ENCODE measurements at places on chromosomes 11 and 22.

DNA sequence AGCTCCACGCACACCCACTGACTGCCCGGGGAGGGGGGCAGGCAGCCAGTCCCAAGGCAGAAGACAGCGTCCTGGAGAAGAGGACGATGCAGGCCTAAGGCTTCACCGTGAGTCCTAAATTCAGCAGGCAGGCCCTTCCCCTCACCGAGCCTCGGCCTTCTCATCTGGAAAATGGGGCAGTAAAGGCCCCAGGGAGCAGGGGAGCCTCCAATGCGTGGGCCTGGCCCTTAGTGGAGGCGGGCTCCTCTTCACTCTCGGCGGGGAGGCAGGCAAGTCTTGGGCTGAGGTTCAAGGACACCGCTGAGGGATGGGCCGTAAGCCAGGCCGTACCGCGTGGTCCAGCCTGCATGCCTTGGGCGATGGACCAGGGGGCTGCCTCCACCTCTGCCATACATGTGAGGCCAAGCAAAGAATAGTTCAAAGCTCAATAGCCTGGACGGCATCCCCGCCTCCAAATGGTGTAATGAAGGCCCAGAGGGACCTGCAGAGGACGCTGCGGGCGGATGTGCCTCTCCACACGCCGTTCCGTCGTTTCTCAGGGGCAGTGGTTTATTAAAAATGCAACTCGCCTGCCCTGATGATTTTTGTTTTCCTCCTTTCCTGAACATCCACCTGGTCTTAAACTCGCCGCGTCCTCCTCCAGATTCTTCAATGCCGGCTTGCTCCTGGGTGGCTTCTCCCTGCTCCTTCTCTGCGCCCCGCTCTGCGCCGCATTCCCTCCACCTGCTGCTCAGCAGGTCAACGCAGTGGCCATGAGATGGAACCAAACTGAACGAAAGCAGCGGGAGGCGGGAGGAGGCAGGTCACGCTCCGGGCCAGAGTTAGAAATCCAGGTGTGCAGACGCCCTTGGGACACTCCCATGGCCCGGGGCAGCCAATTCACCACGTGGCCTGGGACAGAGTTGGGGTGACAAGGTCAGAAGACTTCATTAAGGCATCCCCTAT, 627.8 kb downstream of the TBC1D22A start:
- no peak for DNase-seq

DNA sequence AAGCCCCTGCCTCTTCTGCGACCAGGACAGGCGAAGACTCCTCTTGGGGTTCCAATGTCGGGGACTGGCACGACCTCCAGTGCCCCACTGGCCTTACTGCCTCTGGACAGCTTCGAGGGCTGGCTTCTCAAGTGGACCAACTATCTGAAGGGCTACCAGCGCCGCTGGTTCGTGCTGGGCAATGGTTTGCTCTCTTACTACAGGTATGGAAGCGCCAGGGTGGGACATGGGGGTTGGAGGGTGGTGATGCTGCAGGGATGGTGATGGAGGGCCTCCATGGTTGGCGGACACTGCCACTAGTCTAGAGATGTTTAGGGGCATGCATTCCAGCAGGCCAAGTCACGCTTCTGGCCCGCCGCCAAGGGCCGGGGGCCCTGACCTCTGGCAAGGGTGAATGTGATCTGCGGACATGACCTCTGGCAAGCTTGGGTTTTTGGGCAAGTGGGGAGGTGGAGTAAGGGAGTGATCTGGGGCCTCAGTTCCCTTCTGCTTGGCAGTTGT, 727 bp downstream of the OSBP2 start:
- no peak for DNase-seq

GRCh38 chr11:13963949-13964770, 1.6 kb downstream of the SPON1 start:
- DNase-seq, result peak; percentile 14

- DNase-seq, result no peak
These were observed 133.8 kb downstream of the BRD1 start for GRCh38 chr22:49693848-49694247.

- DNase-seq, result no peak
These were observed 110.3 kb downstream of the ATXN10 start for GRCh38 chr22:45781966-45782365.

DNA sequence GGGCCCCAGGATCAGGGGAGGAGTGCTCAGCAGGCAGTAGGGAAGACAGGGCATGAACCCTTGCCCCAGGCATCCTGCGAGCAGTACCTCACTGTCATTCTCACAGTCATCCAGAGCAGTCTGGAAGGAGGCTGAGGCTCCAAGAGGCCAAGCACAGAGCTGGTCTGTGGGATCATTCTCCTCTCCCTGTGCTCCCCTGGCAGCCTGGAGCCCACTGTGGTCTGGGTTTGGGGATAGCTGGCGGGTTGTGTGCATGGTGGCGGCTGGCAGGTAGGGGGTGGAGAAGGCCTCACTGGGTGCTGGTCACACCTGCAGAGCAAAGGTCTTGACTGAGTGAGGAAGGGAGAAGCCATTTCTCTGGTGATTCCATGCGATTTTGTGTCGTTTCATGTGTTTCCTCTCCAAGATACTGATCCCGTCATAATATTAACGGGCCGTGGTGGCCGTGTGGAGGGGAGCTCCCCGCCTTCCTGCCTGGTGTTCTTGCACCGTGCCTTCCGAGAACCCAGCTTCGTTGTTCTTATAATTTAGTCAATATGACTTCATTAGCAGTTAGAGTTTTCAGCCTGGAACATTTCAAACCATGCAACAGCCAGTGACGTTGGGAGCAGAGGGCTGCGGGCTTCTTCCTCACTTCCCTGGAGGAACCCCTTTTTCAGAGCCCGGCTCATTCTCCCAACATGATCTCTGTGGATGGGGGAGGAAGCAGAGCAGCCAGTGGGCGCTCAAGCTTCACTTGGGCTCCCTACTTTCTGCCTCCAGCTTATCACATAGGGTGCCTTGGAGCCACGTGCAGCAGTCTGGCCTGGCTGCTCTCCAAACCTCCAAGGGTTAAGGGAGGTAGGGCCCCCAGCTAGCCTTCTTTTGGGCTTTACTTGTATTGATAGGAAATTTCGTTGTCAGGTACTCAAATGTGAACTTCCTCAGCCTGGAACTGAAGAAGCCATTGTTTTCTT, 20.8 kb upstream of the ADORA2A start:
- no peak for DNase-seq

GRCh38 chr11:85685820-85686459, at the start of gene CCDC89:
Gene CCDC89 (minus strand): TSS chr11:85686195. CDS start chr11:85686130, 65 bp downstream.
- DNase-seq, result no peak

DNA sequence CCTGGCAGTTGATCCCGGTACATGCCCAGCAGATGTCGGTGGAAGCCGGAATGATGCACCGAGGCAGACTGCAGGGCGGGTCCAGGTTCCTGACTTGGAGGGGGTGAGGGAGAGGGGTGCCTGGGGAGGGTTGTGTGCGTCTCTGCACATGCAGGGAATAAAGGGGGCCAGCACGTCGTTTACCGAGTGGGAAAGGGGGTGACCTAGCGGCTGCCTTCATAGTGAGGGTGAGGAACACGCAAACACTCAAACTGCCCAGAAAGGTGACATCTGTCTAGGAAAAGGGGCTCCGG, 801.7 kb downstream of the TBC1D22A start:
- no peak for DNase-seq

GRCh38 chr22:19806213-19807160, 45.9 kb downstream of the TBX1 start:
- DNase-seq, result peak; percentile 89

DNA sequence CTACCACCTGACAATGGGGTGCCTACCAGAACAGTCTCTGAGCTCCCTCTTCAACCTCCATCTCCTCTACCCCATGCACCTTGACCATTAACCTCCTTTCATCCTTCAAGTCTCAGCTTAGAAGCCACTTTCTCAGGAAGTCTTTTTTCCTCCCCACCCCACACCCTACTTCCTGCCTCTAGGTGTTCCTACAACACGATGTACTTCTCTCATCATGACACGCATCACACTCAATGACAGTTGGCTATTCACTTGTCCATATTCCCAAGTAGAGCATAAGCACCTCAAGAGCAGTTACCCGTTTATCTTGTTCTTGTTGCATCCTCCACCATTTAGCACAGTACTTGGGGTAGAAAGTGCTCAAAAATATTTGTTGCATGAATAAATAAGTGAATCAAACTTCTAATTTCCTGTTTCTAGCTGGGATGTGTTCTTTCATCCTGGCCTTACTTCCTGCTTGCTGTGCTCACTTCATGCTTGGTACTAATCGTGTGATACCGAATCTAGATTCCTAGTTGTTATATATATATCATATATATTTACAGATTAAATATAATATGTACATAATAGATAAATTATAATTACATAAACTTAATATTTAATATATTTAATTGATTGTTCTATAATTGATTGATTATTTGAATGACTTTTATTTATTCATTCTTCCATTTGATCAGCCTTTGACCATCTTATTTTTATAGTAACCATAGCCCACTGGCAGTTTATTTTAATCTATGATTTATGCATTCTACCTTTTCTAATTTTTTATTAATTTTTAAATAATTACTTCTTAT, 177.5 kb upstream of the TMEM45B start:
- DNase-seq, result no peak

GRCh38 chr11:114115451-114115928, 56.0 kb downstream of the ZBTB16 start:
- DNase-seq, result no peak

- DNase-seq, result no peak
These were observed 318.6 kb upstream of the PLET1 start for GRCh38 chr11:112579282-112579681.

DNA sequence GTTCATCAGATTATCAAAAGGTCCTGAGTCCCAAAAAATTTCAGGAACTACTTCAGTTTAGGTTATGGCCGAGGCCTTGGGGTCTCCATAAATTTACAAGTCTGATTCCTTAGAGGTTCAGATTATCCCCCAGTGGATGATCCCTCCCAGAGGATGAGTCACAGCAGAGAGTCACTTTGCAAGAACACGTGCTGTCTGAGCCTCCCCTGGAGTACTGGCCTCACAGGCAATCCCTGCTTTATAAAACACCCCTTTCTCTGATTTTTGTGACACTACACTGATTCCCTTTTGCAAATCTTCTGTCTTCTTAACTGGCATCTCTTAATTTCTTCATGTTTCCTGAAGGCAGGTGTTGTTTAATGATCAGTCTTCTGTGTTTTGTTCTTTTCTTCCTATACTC, 45.3 kb downstream of the CCDC34 start:
- DNase-seq, result peak; percentile 31

DNA sequence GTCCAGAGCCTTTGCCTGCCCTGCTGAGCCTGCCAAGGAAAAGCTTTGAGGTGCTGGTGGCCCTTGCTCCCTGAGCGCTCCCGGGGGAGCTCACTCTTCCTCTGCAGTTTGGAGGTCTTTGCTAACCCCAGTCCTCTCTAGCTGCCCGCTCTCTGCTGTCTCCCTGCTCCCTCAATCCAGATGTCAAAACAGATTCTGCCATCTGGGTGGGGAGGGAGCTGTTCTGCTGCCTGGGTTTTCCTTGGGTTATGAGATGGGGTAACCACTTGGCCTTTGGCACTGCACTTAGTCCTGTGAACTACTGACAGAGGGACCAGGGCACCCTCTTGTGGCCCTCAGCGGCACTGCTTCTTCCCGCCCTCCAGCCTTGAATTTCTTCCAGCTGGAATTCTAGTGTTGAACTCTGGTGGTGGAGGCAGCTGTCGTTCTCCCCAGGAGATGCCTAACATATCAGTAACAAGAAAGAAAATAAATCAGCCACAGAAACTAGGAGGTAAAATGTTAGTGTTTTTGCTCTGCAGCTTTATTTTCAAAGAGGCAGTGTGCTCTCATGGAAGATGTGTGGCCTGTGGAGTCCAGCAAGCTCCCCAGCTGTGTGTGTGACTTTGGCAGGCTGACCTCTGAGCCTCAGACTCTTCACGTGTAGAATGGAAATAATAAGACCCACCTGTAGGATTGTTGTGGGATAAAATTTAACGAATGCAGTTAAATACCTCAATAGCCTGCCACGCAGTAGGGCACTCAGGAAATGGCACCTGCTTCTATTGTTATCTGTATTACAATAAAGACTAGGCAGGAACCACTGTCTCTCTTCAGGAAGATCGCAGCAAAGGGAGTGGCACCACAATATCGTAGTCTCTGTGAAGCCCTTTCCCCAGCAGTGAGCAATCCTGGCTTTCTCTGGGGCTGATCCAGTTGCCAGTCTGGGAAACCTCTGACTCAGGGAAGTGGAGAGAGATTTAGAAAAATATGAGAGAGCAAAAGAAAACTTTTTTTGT, 23.4 kb downstream of the ARFGAP2 start:
- DNase-seq, result peak; percentile 86

Measured in Calu3 (cell line).